GDM1 (cell line): ENCODE measurements at places on chromosomes 16 and 17.

DNA sequence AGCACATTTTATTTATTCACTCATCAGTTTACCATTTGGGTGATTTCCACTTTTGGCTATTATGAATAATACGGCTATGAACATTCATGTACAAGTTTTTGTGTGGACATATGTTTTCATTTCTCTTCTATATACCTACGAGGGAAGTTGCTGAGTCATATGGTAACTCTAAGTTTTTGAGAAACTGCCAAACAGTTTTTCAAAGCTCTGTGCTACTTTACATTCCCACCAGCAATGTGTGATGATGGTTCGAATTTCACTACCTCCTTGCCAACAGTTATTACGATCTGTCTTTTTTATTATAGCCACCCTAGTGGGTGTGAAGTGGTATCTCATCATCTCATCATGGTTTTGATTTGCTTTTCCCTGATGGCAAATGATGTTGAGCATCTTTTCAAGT is 63.7 kb upstream of the MRTFB start:
- no peak for DNase-seq

GRCh38 chr16:3583303-3584038 is 6.3 kb upstream of the NLRC3 start:
- no peak for DNase-seq

- DNase-seq: no peak
These were observed 13.4 kb downstream of the ARL4D start for GRCh38 chr17:43412166-43412565.

DNA sequence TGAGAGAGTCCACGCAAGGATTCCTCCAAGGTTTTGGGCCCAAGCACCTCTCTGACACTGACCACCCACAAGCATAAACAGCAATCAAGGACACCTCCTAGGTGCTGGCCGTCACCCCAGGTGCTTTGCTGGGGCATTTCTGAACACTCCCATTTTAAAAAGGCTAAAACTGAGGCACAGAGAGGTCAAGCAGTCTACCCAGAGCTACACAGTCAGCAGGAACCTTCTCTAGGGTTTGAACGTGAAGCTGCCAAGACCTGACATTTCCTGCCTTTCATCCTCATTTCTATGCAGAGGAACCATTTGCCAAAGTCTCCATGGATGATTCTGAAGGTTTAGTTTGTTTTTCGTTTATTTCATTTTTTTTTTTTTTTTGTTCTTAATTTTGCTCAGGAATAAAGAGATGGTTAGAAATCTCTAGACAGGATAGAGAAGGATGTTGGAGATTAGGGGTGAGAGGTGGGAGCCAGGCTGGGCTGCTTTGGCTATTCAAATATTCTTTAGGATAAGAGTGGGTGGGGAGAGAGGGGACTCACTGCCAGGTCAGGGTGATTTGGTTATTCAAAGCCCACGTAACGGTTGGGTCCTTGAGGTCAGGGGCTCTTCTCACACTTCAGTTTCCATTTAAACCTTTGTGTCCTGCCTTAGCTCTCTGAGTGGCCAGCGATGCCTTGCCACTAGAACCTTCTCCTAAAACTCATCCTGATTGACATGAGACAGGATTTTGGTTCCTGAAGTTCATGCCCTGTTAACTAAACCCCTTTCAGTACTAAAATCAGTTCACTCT is 6.2 kb downstream of the PLCG2 start:
- DNase-seq: no peak

DNA sequence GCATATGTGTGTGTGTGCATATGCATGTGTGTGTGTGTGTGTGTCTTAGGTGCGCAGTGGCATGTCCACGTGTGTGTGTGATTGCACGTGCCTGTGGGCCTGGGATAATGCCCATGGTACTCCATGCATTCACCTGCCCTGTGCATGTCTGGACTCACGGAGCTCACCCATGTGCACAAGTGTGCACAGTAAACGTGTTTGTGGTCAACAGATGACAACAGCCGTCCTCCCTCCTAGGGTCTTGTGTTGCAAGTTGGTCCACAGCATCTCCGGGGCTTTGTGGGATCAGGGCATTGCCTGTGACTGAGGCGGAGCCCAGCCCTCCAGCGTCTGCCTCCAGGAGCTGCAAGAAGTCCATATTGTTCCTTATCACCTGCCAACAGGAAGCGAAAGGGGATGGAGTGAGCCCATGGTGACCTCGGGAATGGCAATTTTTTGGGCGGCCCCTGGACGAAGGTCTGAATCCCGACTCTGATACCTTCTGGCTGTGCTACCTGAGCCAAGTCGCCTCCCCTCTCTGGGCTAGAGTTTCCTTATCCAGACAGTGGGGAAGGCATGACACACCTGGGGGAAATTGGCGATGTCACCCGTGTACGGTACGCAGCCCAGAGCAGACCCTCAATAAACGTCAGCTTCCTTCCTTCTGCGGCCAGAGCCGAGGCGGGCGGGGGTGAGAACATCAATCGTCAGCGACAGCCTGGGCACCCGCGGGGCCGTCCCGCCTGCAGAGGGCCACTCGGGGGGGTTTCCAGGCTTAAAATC is 47.6 kb downstream of the IL21R start:
- DNase-seq: no peak

DNA sequence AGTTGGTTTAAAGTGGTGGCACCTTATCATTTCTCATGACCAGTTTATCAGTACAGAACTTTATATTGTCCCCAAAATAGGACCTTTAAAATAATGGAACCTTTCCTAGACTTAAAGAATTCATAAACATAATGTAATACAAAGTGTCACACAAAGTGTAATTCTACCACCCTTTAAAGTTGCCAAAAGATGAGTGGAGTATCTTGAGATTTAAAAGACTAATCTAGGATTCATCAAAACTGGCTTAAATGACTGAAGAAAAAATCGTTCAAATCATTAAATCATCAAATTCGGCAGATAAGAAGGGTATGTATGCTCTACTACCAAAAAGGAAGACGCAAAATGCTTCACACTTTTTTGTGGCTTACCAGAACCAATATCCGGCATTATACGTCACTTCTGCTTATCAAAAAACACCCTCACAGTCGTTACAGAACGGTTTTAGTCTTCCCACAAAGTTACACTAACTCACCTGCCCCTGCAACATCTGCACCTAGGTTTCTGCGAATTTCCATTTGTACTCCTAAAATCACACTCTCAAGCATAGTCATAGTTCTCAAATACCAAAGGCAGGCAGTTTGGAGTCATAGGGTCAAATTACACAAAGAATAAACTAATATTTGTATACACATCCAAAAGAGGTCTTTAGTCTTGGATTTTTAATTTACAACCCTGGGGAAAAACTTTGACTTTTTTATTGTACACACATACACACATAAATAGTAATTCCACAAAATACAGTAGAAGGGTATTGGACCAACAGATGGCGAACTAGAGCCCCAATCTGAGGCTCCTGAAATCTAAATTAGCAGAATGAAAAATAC is 1.4 kb upstream of the KANSL1 start:
- DNase-seq: peak; percentile 43

- no peak for DNase-seq
These were observed 542 bp downstream of the GUCY2D start for GRCh38 chr17:8002721-8003593.

DNA sequence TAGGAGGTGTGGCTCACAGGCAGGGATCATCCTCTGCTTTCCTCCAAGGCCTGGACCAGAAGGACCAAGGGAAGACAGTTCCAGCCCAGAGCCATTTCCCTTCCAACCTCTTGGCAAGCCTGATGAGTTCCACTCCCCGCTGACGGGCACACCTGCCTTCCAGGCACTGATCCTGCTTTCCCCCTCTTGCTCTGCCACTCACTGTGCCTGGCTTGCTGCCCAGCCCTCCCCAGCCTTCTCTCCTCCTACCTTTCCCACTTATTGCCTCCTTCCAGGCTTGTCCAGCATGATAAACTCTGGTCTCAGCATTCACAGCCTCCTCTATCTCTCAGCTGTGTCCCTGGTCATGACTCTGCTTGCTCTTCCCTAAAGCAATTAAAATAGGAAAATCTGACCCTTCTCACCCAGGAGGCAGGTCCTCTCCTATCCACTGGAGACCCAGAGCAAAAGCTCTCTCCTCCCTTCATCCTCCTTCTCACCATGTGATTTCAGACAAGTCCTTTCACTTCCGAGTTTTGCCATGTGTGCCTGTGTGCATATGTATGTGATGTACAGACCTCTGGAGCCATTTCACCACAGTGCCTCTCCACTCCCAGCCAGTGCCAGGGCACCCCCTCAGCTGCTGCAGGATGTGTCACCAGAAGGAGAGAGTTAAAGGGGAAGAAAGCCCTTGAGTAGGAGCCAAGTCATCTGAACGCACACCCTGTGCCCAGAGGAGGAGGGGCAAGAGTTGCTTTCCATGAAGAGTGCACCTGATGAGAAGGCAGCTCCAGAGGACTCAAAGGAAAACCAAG is 13.4 kb upstream of the TMEM170A start:
- no peak for DNase-seq

- DNase-seq: no peak
These were observed 11.3 kb downstream of the GINS2 start for GRCh38 chr16:85677383-85677967.

- DNase-seq: no peak
These were observed 17.3 kb downstream of the COTL1 start for GRCh38 chr16:84600343-84601229.

- no peak for DNase-seq
These were observed 17.4 kb upstream of the PSMD11 start for GRCh38 chr17:32426894-32427293.

GRCh38 chr16:70592106-70592571 is 54.2 kb upstream of the IL34 start:
- no peak for DNase-seq

DNA sequence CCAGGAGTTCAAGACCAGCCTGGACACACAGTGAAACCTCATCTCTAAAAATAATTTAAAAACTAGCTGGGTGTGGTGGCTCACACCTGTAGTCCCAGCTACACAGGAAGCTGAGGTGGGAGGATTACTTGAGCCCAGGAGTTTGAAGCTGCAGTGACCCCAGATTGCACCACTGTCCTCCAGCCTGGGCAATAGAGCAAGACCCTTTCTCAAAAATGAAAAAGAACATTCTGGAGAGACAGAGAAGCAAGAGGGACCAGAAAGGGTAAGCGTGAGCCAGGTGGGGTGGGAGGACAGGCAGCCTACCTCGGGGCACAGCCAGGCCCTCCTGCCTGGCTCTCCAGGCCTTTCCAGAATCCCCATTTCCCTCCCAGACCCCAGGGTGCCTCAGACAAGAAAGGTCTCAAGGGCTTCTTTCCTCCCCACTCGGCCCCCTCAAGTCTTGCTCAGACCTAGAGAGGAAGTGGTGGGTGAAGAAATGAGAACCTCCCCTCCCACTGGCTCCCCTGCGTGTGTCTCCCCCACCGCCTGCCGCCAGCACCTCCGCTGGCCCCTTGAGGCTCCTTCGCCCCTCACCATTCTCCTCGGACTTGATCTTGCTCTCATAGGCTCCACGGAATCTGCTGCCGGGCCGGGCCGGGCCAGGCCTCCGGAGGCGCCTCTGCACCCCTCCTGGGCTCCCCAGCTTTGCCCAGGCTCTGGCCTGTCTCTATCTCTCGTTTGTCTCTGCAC is 503 bp downstream of the C16orf54 start:
- DNase-seq: peak; percentile 46

GRCh38 chr17:36198831-36199465 is 2.4 kb upstream of the CCL3L1 start:
- DNase-seq: no peak

DNA sequence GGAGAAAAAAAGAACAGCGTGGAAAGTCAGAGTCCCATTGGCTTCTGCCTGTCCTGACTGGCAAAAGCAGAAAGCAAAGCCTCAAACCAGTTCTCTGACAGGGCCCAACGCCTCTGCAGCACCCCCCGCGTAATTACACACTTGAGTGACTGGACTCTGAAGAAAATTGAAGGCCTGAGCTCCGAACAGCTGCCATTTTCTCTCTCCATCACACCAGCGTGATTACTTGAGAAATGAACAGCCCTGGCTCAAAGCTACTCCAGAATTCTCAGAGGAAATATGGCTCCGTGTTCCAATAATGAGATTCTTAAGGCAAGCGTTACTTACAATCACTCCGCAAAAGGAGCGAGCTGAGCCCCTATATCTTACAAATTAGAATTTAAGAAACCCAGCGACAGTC is 142.7 kb upstream of the C17orf78 start:
- no peak for DNase-seq

- no peak for DNase-seq
These were observed 460 bp downstream of the ELOB start for GRCh38 chr16:2776500-2777139.

DNA sequence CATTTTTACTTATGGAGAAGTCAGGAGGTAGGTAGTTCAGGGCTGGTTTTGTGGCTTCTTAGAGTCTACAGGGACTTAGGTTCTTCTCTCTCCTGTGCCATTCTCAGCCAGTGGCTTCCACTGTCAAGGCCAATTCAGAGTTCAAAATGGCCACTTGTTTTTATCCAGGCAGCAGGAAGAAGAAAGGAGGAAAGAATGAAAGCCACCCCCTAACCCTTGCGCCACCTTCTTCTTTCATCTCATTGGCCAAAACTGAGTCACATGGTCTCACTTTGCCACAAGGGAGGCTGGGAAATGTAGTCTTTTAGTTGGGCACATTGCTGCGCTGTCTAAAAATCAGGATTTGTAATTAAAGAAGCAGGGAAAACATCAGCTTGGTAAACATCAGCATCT is 60.8 kb upstream of the MED9 start:
- peak; percentile 46 for DNase-seq

GRCh38 chr17:67022451-67022810 is 21.9 kb upstream of the CACNG1 start:
- no peak for DNase-seq

DNA sequence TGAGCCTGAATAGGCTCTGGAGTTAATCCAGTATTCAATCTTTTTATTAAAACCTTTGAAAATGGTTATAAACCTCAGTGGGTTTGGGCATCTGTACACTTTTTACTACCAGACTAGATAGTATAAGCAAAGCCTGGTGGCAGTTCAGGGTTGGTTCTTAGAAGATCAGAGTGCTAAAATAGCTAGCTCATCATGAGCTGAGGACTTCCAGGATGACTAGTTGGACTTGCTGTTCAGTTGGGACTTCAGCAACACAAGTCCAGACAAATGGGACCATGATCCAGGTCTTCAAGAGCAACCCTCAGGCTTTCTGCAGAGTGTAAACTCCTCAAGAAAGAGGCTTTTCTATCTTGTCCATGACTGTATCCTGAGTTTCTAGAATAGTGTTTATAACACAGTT is 1.2 kb upstream of the ZNF19 start:
- DNase-seq: no peak

GRCh38 chr16:49529411-49530045 is 155.9 kb downstream of the C16orf78 start:
- no peak for DNase-seq

GRCh38 chr17:3026125-3026855 is 37.1 kb downstream of the OR1D5 start:
- no peak for DNase-seq

DNA sequence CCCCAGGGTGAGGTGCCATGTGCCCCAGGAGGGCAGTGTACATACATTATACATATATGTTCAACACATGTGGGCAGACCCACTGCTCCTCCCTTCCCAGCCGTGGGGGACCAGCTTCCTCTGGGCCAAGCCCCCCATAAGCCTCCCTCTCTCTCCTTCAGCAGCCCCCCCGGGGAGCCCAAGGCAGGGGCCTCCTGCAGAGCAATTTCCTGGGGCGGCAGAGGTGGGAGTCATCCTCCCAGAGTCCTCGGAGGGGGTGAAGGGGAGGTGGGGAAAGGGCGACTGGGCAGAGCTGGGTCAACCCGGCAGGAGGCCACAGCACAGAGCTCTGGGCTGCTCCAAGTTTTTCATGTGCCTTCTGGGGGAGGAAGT is 235.1 kb downstream of the ZNF423 start:
- no peak for DNase-seq

GRCh38 chr17:31397256-31397939 is 5.9 kb downstream of the RAB11FIP4 start:
- no peak for DNase-seq
